ENCODE measurements at places on chromosomes 5 and 9.

DNA sequence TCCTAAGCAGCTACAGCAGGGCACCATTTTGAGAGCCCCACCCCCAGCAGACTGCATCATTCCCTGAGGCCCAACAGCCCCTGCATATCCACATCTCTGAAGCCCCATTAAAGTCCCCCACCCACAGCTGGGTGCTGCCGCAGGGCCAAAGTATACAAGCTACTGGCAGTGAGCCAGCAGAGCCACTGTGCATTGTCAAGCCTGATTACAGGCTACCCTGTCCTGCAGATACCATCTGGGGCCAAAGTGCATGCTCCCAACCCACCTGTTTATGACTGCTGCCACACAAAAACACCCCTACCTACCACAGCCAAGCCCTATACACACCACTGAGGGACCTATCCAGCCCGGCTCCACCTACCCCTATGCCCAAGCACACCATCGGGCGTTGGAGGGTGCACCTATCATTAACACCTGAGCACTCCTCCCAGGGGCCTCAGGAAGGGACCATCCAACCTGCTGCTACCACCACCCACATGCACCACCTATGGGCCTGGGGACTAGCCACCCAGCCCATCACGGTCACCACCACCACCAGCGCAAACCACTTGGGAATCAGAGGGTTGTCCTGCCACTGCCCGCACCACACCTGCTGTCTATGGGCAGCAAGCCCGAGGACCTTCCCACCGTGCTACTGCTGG is 105.0 kb downstream of the PLPP1 start:
- no peak for DNase-seq

- no peak for DNase-seq
Measured at GRCh38 chr5:15044521-15044920, 172.9 kb upstream of the ANKH start.

GRCh38 chr9:71273613-71274012 is 152.2 kb upstream of the TRPM3 start:
- DNase-seq = no peak

GRCh38 chr5:154840435-154841272 is 9.7 kb downstream of the FAXDC2 start:
- DNase-seq = no peak

- DNase-seq = no peak
Measured at GRCh38 chr5:179311091-179311470, 34.2 kb downstream of the ADAMTS2 start.

GRCh38 chr5:177520916-177521513 is 4.3 kb upstream of the DDX41 start:
- DNase-seq = no peak

- DNase-seq = no peak
Measured at GRCh38 chr5:124061068-124061430, 549.1 kb downstream of the CSNK1G3 start.

Measured in activated CD4-positive, alpha-beta T cell treated with anti-CD3 and anti-CD28 coated beads, Interleukin-2, amount 50 U/mL, for 4 hours (primary cell).